ELF-1 (cell line): ENCODE measurements at places on chromosomes 1 and 21.

DNA sequence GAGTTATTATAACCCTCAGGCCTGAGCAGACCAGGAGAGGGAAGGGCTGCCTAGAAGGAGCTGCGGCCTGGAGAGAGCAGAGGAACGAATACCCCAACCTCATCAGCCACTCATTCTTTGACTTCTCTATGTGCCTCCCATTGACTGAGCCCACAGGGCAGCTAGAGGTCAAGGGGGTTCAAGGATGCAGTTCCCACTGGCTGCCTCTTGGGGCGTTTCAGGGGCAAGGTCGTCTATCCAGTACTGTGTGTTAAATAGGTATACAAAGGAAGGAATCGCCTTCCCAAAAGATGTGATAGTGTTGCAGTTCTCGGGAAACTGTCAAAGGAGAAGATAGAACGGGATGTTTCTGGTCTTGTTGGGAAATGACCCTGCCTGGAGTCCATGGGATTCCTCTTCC is 250.6 kb downstream of the PRDM2 start:
- peak; percentile 20 for DNase-seq

- no peak for DNase-seq
Measured at GRCh38 chr1:214801191-214801590, 198.2 kb downstream of the CENPF start.

DNA sequence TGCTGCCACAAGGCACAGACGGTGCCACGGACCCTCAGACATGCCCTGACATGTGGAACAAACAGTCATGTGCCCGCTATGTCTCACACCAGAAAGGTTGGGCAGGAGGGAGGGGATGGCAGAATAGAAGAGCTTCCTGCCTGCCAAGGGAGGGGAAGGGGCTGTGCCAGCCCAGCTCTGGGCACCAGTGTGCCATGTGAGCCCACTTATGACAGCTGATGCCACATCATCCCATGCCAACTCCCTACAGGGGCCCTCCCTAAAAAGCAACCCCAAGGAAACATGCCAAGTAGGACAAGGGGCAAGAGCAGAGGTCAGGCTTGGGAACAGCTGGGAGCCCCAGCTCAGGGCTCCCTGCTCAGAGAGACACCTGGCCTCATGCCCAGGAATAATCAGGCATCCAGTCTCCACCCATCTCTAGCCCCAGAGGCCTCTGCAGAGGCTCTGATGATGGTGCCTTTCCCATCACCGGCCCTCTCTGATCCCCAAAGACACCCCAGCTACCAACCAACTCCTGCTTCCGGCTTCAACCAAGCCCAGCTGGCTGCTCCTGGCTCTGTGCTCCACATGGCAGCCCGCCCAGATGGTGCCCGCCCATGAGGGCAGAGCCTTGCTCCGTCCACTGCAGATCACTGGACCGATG is 10.3 kb downstream of the ADGRB2 start:
- DNase-seq: no peak

DNA sequence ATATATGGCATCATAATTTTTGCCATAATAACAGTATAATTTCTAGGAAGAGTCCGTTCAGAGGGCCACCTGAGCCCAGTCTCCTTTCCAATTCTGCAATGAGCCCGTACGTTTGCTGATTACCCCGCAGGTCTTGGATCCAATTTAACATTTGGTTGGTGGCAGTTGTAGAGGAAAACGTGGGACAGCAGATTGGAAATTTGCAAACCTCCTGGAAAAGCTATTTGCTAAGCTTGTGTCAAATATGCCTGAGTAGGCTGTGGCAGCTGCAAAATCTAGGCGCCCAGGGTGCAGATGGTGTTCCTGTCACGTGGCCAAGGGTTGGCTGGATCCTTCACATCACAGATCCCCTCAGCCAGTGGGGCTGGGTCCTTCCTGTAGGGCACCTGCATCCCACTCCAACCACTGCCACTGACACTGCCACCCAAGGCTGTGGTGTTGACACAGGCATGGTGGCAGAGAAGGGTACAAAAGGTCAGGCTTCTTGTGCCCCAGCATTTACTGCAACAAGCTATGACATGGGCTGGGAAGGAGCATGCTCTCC is 174.8 kb upstream of the SYT6 start:
- DNase-seq: no peak

- peak; percentile 8 for DNase-seq
Measured at GRCh38 chr1:57336793-57337192, 87.1 kb downstream of the DAB1 start.
